ENCODE measurements at places on chromosomes 5 and 9. TPM values are rescaled to one million over a fixed set of nuclear protein-coding genes. Genes with fewer than 3 reads are reported as not detected.

- no peak overlapping the region for H3K4me3 ChIP-seq
- DNase-seq: no peak
- no peaks in the 10 kb centered on the region for H3K36me3 ChIP-seq
- peaks cover 25% of the 10 kb centered on the region for H3K4me1 ChIP-seq
- peak overlapping the region; percentile 60 for H3K27ac ChIP-seq
Measured at GRCh38 chr5:56496581-56497063, 263.5 kb upstream of the ANKRD55 start.

DNA sequence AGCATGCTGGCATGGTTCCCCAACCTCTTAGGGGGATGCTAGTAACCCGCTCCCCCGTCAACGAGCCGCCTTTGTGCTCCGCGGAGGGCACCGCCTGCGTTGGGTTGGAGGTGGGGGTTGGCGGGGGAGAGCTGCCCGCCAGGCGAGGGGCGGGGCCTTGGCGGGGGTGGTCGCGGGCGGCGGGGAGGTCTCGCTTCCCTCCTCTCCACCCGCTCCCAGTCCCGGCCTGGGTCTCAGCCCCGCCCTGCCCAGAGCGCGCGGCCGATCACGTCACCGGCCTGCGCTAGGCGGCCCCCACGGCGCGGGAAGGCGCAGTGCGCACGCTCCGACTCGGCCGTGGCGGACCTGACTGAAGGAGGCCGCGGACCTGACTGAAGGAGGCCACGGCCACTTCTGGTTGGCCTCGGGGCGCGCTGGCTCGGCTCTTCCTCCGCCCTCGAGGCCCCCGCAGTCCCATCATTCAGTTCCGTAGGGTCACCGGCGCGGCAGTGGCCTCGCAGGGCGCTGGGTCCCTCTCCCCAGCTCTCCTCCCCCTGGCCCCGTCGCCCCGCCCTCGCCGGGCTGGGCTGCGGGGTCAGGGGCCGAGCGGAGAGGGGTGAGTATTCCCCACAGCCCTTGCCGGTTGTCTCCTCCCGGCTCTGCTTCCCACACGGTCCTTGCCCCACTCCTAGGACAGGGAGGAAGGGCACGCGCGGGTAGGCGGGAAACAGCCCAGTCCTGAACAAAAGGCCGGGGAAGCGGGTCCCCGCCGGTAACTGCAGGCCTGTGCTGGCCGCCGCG, at the start of gene ATG10:
ATG10 (plus strand) TSS at position 312 of the 780 bp plus-strand sequence. CDS start 15,548 bp downstream, outside the sequence.
- DNase-seq: peak; percentile 93
- H3K36me3 ChIP-seq: peaks cover 9% of the 10 kb centered on the region
- peaks cover 6% of the 10 kb centered on the region for H3K4me1 ChIP-seq

RLN1 gene
- total RNA-seq: not detected

GABRG2 gene
- not detected for total RNA-seq

DNA sequence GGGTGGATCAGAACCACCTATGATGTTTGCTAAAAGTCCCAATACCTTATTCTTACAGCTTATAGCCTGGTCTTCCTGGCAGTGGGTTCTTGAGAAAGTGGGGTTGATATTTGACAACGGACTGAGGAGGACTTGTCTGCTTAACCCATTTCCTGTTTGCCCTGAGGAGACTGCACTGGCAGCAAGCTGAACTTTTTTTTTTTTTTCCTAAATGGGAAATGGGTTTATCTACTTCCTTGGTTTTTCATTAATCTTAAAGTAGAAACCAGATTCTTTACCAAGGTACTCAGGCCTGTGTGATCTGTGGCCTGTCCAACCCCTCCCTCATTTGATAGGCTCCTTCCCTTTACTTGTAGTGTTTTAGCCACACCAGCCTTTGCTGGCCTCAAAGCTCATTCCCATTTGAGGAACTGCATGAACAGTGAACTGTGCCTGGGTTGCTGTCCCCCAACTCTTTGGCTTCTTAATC, 47.1 kb downstream of the C9orf57 start:
- H3K4me1 ChIP-seq: no peaks in the 10 kb centered on the region
- H3K27me3 ChIP-seq: no peaks in the 10 kb centered on the region
- no peaks in the 10 kb centered on the region for H3K36me3 ChIP-seq
- no peak for DNase-seq
- no peak overlapping the region for H3K27ac ChIP-seq

- H3K27ac ChIP-seq: no peak overlapping the region
- peaks cover 15% of the 10 kb centered on the region for H3K4me1 ChIP-seq
- no peak overlapping the region for H3K4me3 ChIP-seq
- no peaks in the 10 kb centered on the region for H3K36me3 ChIP-seq
Measured at GRCh38 chr9:4486176-4486575, 4.1 kb upstream of the SLC1A1 start.

FRMD3 gene
- 122 TPM for total RNA-seq

ANKRD18A gene
- total RNA-seq: 6.8 TPM

DNA sequence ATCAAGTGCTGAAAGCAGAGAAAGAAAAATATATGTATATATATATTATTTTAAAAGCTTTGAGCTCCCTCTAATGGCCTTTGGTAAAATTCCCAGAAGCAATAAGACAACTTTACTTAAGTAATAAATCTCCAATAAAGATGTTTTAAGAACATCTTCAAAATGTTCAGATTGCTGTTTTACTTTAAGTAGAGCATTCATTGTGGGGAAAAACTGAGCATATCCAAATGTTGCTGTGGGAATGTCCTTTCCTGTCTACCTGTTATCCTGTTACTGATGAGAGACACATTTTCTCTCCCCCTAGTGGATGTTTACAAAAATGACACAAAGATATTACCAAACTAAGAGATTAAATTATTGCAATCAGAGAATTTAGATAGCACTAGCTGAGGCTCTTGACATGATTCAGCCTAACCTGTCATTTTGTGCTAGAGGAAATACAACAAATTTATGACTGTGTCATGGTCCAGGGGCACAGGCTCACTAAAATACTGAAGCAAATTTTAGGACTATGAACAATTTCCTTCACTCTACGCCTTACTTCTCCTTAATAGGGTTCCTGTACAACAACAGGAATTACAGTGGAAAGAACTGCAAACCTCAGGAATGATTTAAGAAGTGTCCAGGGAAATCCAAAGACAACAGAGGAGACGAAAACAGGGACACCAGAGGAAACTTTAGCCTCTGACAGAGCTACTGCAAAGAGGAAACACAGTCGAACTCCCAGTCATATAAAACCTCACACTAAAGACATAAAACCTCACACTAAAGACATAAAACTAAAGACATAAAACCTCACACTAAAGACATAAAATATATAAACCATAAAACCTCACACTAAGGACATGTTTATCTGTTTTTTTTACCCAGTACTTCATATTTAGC, 24.3 kb upstream of the PRRC1 start:
- no peak overlapping the region for H3K27ac ChIP-seq
- H3K27me3 ChIP-seq: no peaks in the 10 kb centered on the region
- no peak overlapping the region for H3K4me3 ChIP-seq
- H3K36me3 ChIP-seq: no peaks in the 10 kb centered on the region
- no peak for DNase-seq

- no peak for DNase-seq
- no peaks in the 10 kb centered on the region for H3K4me1 ChIP-seq
- no peak overlapping the region for H3K27ac ChIP-seq
- H3K27me3 ChIP-seq: peaks cover 34% of the 10 kb centered on the region
- no peaks in the 10 kb centered on the region for H3K36me3 ChIP-seq
Measured at GRCh38 chr9:17900606-17901005, 321.7 kb downstream of the SH3GL2 start.

DNA sequence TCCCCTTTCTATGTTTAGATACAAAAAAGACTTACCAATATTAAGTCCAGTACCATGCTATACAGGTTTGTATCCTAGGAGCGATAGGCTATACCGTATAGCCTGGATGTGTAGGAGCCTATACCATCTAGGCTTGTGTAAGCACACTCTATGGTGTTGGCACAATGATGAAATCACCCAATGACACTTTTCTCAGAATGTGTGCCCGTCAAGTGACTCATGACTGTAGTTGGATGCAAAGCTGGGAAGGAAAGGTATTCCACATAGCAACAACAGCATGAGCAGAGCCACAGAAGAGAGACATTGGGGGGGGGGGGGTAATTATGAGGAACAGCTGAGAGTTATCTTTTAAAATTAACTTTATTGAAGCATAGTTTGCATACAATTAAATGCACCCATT, 63.2 kb downstream of the TTLL11 start:
- no peak overlapping the region for H3K27ac ChIP-seq
- H3K36me3 ChIP-seq: no peaks in the 10 kb centered on the region
- H3K4me1 ChIP-seq: no peaks in the 10 kb centered on the region
- DNase-seq: no peak

DNA sequence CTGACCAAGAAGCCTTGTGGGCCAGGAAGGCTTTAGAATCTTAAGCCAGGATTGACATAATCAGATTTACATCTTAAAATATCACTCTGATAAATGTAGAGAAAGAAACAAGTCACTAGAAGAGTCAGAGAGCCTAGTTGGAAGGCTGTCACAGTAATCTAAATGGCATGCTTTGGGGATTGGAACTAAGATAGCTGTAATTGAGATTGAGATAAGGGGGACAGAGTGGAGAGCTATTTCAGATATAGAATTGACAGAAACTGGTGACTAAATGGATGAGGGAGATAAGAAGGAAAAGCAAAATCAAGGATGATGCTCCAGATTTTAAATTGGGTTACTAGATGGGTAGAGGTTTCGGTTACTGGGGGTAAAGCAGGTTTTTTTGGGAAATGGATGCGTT, 100.5 kb downstream of the XRCC4 start:
- H3K36me3 ChIP-seq: no peaks in the 10 kb centered on the region
- no peak overlapping the region for H3K27ac ChIP-seq
- no peak overlapping the region for H3K4me3 ChIP-seq
- H3K27me3 ChIP-seq: no peaks in the 10 kb centered on the region

DNA sequence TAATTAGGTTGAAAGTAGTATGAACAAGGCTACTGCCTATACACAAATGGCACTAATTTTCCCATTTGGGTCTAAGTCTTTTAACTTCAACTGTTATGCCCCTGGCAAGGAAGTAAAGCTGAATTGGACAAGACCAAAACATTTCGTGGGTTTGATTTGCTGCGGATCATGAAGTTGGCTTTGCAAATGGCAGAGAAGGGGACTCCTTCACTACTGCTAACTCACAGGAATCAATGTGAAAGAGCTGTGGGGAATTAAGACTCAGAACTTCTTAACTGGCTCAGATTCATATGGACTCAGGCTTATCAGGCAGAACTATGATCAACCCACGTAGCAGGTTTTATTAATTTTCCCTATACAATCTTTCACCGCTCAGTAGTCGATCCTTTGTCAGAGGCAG, 73.8 kb upstream of the IFNE start:
- H3K36me3 ChIP-seq: no peaks in the 10 kb centered on the region
- H3K27me3 ChIP-seq: peaks cover 76% of the 10 kb centered on the region
- H3K4me1 ChIP-seq: peaks cover 11% of the 10 kb centered on the region
- no peak overlapping the region for H3K27ac ChIP-seq
- no peak overlapping the region for H3K4me3 ChIP-seq

FOXD4L6 gene
- not detected for total RNA-seq

DBH gene
- not detected for total RNA-seq

IRGM gene
- total RNA-seq: not detected

DNA sequence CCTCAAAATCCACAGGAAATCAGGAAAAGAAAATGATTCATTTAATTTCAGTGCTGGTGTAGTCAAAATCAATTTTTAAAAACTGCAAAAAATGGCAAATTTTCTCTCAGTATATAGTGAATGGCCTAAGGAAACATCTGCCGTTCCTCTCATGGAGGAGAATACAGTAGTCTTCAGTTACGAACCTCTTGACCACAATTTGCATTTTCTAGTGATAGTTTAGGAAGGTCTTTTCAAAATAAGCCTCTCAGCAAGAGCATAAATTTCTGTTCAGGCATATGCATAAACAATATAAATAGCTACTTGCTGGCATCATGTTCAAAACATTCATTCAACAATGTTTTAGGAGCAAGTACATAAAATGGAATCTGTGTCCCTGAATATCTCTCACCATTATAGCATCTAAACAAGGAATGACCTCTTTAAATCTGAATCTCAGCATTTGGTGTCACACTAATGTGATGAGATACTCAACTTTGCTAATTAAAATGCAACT, 33.5 kb downstream of the HAPLN1 start:
- no peak for DNase-seq
- no peaks in the 10 kb centered on the region for H3K4me1 ChIP-seq
- H3K27me3 ChIP-seq: no peaks in the 10 kb centered on the region
- no peaks in the 10 kb centered on the region for H3K36me3 ChIP-seq

GDNF gene
- 0.09 TPM for total RNA-seq

DNA sequence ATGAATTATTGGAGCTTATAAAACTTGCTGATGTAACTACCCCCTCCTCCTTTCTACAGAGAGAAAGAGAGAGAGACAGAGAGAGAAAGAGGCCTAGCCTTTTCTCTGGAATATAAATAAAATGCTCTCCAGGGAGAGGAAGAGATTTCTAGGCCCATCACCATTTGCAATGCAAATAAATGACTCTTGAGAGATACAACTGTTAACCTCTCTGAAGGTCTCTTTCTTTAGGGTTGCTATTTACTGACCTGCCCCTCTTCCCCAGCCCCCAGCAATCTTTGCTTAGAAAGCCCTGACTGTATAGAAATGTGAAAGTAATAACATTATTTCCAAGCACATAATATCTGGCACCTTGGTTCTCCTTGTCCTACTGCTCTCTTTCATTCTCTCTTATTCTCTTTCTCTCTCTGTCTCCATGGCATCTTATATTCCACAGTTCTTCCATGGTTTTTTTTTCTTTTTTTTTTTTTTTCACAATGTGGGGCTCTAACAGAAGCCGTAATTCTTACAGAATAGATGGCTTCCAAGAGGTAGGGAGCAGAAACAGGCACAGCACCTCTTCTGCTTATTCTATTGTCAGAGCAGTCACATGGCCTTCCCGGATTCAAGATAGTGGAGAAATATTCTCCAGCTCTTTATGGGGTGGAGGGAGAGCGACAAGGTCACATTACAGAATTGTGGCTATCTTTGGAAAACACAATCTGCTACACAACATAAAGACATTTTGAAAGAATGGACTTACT, 1087.9 kb upstream of the NUDT12 start:
- no peak overlapping the region for H3K4me3 ChIP-seq
- no peak for DNase-seq
- no peaks in the 10 kb centered on the region for H3K4me1 ChIP-seq
- no peak overlapping the region for H3K27ac ChIP-seq
- H3K36me3 ChIP-seq: no peaks in the 10 kb centered on the region

DNA sequence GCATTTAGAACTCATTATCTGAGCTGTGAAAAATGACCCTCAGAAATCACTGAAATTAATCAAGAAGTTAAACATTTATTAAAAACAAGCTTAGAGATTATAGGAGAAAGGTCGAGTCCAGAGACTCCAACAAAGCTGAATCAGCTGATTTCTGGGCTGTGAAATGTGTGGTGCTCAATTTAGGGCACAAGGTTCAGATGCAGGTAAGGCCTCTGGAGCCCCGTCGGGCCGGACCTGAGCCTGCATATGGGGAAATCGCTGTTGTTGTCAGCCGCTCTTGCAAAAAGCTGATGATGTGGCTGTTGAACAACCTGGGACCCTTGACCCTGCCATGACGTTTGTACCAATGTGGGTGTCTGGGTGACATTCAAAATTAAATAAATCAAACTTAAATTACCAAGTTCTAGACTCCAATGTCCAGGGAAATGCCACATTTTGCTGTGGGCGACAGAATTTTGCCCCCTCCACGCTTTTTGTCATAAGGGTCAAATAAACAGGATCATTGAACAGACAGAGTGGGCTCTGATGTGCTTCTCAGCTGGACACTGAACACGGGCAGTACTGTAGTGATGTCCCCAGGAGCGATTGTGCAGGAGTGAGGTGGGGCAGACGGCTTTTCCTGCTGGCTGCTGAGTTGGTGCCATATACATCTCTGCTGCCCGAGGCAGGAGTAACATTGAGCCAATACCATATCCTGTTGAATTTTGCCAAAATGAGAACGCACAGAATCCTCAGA, 27.2 kb upstream of the FBP1 start:
- no peak overlapping the region for H3K27ac ChIP-seq
- H3K4me3 ChIP-seq: no peak overlapping the region
- no peaks in the 10 kb centered on the region for H3K27me3 ChIP-seq
- peaks cover 7% of the 10 kb centered on the region for H3K4me1 ChIP-seq
- no peaks in the 10 kb centered on the region for H3K36me3 ChIP-seq

OBP2B gene
- total RNA-seq: not detected

SAXO1 gene
- total RNA-seq: not detected
